Activated T-helper 2 cell treated with anti-CD3 and anti-CD28 coated beads, Interferon-gamma antibody, Interleukin-2, Interleukin-4, amounts not matched to agents 10 μg/mL and 5 μg/mL and 100 μg/mL, durations not matched to agents 14 hours and 24 hours and 36 hours (primary cell): ENCODE measurements at places on chromosomes 12 and 14. TPM values are rescaled to one million over a fixed set of nuclear protein-coding genes. Genes with fewer than 3 reads are reported as not detected.

The KLRB1 gene
- 0.32 TPM in 1 of 2 replicates, not detected in the other for total RNA-seq

The OTUB2 gene
- 2.1 and 2.3 TPM in 2 replicates for total RNA-seq

The KRT75 gene
- not detected in 2 replicates for total RNA-seq

The C12orf54 gene
- total RNA-seq = not detected in 2 replicates

The IFNG-AS1 gene
- not detected in 2 replicates for total RNA-seq

The AKAP3 gene
- total RNA-seq = 0.55 and 0.71 TPM in 2 replicates

The RIMBP2 gene
- not detected in 2 replicates for total RNA-seq

The CLEC1B gene
- total RNA-seq = not detected in 2 replicates
